ENCODE measurements at places on chromosomes 12 and 14.

GRCh38 chr14:32933629-32934072, 5.0 kb upstream of the NPAS3 start:
- DNase-seq, result no peak

DNA sequence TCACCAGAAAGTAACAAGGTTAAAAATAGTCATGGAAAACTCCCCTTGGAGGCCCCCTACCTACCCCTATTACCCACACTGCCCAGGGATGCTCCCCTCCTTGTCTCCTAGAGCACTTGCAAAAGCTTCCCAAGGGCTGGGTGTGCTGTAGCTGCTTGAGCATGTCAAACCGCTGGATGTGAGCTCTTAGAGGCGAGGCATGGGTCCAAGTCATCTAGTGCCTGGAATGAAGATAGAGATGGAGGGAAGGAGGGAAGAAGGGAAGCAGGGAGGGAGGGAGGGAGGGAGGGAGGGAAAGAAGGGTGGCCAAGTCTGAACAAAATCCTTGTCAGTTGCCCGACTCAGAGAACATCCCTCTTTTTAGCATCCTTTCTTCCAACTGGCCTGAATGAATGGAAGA, 43.1 kb downstream of the LTBP2 start:
- DNase-seq, result no peak

- DNase-seq, result no peak
These were observed 646 bp downstream of the FBLN5 start for GRCh38 chr14:91946622-91947474.

GRCh38 chr14:61257469-61258057, 23.6 kb downstream of the TMEM30B start:
- no peak for DNase-seq

- no peak for DNase-seq
These were observed 29.2 kb downstream of the ATF7 start for GRCh38 chr12:53596920-53597363.

DNA sequence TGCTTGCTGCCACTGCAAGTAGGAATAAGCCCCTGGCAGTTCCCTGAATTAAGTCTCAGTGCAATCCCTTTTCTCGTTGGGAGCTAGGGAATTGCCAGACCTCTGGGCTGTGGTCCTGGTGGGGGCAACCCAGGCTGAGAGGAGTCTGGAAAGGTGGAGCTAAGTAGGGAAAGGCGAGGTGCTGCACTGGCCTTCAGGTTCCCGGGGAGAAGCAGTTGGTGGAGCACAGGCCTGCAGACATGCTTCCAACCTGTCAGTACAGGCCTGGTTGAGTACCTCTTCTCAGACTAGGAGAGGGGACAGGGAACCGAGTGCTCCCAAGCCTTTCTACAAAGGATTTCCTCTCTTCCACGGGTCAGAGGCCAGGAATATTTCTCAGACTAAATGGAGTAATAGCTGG, 1.5 kb downstream of the NRIP2 start:
- DNase-seq, result no peak

DNA sequence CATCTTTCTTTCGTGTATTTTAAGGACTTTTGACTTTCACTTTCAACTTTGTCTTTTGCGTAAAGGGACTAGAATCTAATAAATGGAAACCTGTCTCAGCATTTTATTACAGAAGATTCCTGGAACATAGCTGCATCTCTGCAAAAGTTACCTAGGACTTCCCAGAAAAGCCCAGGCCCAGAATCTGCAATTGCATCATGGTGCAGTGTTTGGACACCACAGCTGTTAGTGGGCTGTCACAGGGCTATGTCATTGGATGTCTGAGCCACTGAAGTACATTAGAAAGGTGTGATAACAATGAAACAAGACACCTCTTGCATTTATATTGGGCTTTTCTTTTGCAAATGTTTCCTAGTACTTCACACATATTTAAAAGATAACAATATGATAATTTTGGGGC, 199.9 kb upstream of the IGF1 start:
- no peak for DNase-seq

GRCh38 chr14:85217412-85217811, 312.5 kb upstream of the FLRT2 start:
- no peak for DNase-seq

All from DND-41 (cell line).